ENCODE measurements at places on chromosomes 11 and 22.
A peak's percentile ranks its signal among the peaks of the same experiment; 100 is the strongest.

DNA sequence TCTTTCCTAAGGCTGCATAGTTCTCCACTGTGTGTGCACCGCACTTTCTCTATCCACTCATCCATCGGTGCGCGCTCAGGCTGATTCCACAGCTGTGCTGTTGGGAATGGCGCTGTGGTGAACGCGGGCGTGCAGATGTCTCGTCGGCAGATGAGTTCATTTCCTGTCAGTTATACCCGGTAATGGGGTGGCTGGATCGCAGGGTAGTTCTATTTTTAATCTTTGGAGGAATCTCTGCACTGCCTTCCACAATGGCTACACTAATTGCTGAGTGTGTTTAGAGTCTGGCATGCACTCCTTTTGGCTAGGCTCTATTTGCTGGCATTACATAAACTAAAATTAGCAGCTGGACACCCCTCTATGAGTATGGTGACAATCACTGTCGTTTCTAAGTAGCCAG lies 27.9 kb upstream of the KRTAP5-7 start:
- DNase-seq: no peak

GRCh38 chr11:122102426-122102825 lies 13.6 kb downstream of the BLID start:
- DNase-seq: no peak

DNA sequence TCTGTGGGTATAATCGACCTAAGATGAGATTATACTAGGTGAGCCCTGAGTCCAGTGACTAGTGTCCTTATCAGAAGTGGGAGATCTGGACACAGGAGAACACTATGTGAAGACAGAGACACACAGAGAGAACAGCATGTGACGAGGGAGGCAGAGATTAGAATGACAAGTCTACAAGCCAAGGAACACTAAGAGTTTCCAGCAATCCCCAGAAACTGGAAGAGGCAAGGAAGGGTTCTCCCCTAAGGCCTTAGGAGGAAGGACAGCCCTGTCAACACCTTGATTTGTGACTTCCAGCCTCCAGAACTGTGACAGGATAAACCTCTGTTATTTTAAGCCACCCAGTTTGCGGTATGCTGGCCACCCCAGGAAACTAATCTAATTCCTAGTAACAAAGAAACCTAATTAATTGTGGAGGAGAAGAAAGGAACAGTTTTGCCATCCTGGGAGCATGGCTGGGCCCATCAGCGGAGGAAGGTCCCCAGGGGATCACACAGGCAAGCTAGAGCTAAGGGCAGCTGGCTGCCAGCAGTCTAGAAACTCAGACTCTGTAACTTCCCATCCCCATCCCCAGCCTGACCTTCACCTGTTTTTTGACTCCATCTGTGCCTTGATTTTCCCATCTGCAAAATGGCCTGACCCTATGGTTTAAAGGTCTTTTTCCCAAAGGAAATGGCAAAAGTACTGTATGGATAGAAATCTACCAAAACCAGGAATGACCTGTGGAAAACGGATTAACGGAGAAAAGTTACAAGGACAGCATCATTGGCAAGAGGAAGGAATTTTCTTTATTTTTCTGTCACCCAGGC lies 10.3 kb upstream of the THOC5 start:
- DNase-seq: no peak

DNA sequence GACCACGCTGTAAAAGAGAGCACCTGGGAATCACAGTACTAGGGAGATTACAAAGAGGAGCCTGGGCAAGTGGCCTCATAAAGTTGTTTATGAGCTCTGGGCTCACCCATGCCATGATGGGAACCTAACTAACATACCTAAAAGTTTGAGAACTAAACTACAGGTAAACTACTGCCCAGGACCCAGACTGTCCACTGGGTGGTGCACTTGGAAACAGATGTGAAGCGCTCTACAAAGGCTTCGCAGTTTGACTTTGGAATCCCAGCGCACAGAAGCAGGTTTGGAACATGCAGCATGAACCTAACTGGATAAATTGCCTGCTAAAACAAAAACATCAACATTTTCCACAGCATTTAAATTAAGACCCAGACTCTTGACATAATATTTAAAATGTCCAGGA lies 418.6 kb downstream of the FAM181B start:
- no peak for DNase-seq

GRCh38 chr11:10777806-10778205 lies 26.8 kb downstream of the CTR9 start:
- DNase-seq: no peak

DNA sequence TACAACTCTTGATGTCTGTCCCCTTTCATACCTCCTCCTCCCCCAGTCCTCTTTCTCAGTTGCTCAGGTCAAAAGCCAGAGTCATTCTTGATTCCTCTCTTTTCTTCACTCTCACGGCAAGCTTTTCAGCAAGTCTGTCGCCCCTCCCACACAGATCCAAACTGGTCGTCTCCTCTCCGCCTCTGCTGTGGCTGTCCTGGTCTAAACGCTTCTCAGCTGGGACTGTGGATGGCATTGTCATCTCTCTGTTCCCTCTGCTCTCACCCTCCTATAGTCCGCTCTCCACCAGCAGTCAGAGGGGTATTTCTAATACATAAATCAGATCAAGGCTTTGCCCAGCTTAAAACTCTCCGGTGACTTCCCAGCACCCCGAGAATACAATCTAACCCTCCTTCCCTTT lies 46.8 kb upstream of the SPATA19 start:
- no peak for DNase-seq

DNA sequence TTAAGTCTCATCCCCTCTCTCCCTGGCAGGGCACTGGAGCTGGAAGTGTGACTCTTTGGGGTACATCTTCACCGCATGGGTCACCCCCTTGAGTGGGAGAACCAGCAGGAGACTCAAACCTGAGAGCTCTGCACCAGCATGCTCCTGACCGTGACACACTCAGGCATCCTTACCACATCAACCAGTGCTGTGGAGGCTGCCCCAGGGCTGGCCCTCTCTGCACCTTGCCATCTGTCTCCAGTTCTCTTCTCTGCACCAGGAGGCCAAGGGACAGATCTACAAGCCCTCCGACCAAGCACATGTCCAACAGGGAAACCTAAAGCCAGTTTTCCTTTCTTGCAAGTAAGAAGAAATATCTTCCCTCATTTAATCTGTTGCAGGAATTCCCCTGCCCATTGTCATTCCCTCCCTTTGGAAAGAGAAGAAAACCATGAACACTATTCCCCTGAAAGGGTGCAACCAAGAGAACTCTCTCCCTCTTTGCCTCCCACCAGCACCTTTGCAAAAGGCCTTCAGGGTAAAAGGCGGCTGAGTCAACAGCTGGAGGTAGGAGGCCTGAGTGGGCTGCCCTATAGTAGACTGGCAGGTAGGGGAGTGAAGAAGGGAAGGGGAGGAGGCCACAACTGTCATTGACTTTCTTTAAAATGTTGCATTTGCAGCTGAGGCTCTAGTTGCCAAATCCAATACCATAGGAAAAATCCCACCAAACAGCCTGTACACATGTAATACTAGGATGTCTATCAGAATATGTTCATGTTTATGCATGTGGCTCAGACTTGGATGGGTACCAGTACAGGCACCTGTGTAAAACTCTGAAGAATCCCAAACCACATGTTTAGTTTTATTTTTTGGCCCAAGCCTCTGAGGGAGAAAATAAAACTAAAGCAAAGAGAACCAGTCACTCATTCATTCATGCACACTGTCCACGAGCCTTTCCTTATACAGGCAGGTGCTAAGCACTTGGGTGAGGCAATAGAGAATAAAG lies 117.0 kb downstream of the WT1 start:
- DNase-seq: no peak

GRCh38 chr11:133553885-133554740 lies 21.8 kb upstream of the OPCML start:
- DNase-seq: no peak

DNA sequence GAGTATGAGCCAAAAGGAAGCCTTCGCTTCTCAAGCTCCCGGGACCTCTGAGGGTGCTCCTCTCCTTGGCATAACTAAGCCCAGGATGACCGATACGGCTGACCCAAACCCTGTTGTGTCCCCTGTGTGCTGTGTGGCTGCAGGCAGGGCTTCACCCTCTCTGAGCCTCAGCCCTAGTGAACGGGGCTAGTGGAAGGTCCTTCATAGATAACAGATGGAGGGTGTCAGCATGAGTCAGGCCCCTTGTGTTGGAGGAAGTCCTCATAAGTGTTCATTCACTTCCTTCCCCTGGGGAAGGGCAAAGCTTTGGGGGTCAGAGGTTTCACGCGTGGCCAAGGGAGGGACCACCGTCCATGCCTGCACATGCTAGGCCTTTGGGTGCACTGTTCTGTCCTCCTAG lies 21.5 kb downstream of the SHISAL1 start:
- no peak for DNase-seq

DNA sequence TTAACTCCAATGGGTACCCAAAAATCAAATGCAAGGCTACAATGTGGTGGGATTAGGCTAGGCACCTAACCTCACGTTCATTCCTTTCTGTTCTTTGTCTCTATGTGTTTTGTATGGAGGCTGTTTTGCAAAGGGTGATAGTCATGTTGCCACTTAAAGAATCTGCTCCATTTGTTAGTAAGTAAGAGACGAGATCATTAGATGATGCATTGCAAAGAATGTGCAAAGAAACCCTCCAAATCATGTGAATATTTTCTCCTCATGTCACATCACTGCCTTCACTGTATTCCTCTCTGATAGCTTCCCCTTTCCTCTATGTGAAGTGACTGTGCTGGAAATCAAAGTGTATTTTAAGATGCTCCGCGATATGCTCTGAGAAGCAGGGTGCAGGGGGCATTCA lies 11.9 kb downstream of the SYT13 start:
- no peak for DNase-seq

GRCh38 chr22:43488031-43488866 lies 76.4 kb downstream of the MPPED1 start:
- no peak for DNase-seq

GRCh38 chr11:88213406-88213805 lies 38.2 kb upstream of the RAB38 start:
- no peak for DNase-seq

- DNase-seq: no peak
Measured at GRCh38 chr11:15859411-15859810, 496.9 kb downstream of the SOX6 start.

DNA sequence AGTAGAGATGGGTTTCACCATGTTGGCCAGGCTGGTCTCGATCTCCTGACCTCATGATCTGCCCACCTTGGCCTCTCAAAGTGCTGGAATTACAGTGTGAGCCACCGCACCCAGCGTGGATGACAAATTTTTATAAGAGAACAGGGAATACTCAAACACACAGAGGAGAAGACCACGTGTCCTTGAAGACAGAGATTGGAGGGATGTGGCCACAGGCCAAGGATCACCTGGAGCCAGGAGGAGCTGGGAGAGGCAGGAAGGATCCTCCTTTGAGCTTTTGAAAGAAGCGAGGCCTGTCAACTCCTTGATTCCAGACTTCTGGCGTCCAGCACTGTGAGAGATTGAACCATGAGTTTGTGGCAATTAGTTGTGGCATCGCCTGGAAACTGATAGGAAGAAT lies 1049.5 kb downstream of the TBC1D22A start:
- no peak for DNase-seq

DNA sequence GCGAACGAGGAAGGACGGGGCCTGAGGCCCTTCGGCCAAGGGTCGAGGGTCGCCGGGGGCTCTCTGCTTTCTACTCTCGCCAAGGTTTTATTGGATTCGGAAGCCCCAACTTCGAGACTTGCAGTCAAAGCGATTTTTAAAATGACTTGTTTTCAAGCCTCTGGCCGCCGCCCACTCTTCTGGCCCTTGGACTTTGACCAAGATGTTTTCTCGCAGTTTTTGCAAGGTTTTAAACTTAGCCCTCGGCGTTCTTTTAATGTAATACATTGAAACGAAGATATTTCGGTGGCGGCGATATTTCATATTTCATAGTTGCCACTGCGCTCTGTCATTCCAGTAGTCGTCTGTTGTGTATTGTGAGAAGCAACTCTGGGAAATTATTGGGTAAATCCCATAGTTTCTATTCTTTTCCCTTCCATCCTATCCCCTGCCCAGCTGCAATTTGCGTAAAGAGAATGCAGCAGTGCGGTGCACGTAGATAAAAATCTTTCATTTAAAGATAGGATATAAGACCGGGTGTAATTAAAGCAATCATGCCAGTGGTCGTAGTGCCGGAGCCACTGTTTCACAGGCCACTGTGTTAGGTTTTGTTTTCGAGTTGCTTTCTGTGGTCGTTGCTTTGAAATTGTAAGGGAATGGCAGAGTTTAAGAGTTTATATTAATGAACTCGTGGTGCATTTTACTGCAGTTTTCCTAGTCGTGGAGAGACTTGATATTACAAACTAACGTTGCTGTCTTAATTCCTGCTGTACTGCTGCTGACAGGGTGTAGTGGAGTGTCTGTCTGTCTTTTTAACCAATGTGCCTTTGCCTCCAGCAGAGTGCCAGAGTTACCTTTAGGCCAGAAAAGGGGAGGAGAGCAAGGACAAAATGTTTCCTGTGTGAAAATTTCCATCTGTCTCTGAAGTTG lies 702 bp downstream of the BIRC2 start:
- no peak for DNase-seq

- DNase-seq: no peak
Measured at GRCh38 chr11:106852779-106853178, 165.5 kb downstream of the GUCY1A2 start.

DNA sequence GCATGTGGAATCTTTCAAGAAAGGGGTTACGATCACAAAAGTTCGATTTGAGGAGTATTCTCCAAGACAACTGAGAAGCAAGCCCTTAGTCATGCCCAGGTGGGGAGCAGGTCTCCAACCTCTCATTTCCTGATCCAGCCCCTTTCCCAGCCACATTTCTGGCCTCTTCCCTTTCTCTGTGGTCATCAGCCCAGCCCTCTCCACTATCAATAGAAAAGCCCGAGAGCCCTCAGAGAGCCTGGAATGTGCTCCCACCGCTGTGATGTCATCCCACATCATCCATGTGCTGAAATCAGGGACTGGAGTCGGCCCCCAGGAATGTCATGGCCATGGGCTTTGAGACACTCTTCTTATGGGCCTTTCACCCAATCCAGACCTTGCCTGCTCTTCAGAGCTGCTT lies 62.6 kb downstream of the KCNJ1 start:
- DNase-seq: no peak

DNA sequence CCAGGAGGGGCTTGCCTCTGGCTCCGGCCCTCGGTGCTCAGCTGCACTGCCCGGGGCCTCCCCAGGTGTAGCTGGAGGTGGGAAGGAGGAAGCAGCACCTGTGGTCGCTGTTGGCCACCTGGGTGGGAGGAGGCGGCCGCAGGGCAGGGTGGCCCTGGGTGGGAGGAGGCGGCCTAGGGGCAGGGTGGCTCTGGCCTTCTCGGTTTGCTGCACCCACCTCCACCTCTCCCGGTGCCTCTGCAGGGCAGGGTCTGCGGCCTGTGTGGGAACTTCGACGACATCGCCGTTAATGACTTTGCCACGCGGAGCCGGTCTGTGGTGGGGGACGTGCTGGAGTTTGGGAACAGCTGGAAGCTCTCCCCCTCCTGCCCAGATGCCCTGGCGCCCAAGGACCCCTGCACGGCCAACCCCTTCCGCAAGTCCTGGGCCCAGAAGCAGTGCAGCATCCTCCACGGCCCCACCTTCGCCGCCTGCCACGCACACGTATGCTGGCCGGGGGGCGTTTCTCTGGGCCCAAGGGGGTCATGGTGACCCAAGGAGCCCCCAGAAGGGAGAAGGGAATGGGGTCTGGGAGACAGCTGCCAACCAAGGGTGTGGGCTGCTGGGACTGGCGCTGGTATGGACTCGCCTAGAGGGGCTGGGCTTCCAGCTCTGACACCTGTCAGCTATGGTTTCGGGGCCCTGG lies 20.6 kb downstream of the MUC5AC start:
- peak; percentile 5 for DNase-seq
